ENCODE measurements at places on chromosomes 5 and 9.

DNA sequence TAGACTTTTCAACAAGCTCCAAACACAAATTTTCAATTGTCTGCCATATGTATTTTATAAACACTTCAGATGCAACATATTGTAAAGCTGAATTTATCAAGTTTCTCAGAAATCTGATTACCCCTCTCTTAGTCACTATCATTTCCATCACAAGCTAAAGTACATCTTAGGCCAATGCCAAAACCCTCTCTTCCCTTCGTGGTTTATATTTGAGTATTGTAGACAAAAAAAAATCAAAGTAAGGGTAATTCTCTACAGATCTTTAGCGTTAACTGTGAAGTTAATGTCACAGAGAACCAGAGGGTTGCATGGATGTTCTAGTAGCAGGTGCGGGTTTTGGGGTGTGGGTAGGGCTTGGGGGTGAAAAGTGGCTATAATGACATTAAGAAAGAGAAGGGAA is 387.7 kb upstream of the PTGER4 start:
- DNase-seq: no peak

DNA sequence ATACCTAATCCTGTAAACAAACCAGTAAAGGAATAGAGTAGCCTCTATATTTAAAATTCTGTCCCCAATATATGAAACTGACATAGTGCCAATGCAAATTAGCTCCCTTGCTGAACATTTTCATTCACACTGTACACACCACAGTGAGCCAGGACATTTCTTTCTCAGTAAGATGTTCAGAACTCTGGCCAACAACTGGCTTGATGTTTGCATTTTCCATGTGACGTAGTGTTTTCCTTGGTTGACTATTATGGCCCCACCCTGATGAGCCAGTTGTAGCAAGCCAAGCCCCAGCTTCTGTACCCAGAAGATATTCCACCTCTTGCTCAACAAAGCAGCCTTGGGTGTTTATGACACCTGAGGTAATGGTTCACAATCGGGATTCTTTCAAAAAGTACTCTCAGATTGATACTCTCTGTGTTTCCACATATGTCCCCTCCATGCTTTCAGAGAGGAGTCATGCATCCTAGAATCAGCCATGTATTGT is 17.7 kb upstream of the ANXA1 start:
- DNase-seq: no peak

- DNase-seq: no peak
Observed at GRCh38 chr5:91111473-91112238, 271.5 kb downstream of the ARRDC3 start.

GRCh38 chr5:157046041-157046440 is 12.9 kb downstream of the HAVCR1 start:
- no peak for DNase-seq

- DNase-seq: no peak
Observed at GRCh38 chr9:108085294-108085693, 595.7 kb upstream of the KLF4 start.

- DNase-seq: no peak
Observed at GRCh38 chr5:167843881-167844572, 447.4 kb upstream of the WWC1 start.

DNA sequence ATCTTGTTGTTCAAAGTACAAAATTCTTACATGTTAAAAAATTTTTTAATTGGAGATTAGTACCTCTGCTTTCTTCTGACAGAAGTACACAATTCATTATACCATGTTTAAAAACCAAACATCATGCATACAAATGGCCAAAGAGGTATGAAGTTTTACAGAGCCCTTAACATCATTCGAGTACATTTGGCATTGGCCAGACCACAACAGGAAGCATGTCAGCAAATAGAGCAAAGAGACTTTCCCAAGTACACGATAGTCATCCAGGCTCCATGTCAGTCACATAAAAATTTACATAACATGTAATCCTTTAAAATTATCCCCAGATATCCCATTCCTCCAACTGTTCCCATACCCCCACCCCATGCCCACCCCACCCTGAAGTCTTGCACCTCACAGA is 22.5 kb downstream of the HMGCS1 start:
- no peak for DNase-seq

DNA sequence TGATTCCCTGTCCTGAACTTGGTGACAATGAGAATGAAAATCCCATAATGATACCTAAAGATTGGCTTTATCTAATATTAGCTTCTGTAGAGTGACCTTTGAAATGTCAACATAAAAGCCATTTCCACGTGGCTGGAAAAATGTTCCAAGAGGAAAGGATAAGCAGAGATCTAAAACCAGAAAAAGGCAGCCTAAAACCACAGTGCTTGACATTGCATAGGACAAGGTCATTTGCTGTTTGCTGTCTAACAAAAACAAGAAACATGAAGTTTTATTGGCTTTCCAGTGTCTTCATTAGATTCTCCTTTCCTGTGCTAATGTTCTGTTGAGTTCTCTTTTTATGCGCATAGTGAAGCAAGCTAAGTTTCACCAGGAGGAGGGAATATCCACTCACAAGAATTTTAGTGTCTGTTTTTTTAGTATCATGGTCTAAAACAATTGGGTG is 44.6 kb downstream of the CPEB4 start:
- DNase-seq: no peak

GRCh38 chr9:112553256-112553826 is 66.7 kb downstream of the KIAA1958 start:
- DNase-seq: no peak

- DNase-seq: no peak
Observed at GRCh38 chr9:72480921-72481320, 40.5 kb upstream of the TMC1 start.

- no peak for DNase-seq
Observed at GRCh38 chr5:59766427-59767210, 126.9 kb downstream of the PDE4D start.

DNA sequence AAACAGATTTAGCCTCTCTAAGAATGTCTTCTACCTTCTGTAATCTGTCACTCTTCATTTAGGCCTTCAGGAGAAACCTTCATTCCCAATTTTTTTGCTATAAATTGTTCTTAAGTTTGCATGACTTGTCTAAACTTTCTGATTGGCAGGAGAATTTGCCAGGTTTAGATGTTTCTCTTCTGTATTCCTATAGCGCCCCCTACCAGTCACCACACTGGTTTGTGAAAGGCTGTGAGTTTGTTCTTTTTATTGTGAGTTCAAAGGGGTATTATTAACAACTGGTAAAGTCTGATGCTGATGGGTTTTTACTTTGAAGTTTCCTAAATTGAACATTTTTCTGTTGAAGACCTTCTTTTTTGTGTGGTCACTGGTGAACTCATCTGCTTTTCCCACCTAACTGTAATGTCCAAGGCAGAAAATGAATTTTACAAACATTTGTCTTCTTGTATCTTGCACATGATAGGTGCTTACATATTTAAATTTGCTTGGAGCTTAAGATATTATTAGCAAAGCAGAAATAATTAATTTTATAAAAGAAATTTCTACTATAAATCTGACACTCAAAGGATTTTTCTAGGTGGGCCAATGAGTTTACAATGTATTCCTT is 18.4 kb upstream of the F2RL2 start:
- DNase-seq: no peak

GRCh38 chr9:41229408-41230401 is 40.6 kb upstream of the ZNG1F start:
- no peak for DNase-seq

DNA sequence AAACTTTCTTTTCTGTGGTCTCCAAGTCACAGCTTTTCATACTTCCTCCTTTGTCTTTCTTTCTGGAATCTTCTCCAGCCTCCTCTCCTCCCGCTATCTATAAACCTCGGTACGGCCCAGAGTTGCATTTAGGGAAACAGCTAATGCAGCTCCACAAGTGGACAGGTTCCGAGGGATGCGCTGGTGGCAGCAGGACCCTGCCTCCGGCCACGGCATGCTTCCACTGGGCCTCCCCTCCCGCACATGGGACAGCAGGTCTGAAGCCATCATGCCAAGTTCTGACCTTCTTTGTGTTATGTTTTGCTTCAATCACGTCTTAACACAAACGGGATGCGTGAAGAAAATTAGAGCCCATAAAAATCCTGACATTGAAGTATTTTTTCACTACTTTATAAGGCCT is 136.9 kb downstream of the IRX2 start:
- no peak for DNase-seq

- no peak for DNase-seq
Observed at GRCh38 chr9:113808391-113809358, 67.4 kb upstream of the ZNF618 start.

DNA sequence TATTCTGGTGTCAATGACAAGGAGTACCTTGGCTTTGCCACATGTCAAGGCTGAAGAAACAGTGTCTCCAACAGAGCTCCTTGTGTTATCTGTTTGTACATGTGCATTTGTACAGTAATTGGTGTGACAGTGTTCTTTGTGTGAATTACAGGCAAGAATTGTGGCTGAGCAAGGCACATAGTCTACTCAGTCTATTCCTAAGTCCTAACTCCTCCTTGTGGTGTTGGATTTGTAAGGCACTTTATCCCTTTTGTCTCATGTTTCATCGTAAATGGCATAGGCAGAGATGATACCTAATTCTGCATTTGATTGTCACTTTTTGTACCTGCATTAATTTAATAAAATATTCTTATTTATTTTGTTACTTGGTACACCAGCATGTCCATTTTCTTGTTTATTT is 19.8 kb downstream of the CD274 start:
- DNase-seq: no peak

DNA sequence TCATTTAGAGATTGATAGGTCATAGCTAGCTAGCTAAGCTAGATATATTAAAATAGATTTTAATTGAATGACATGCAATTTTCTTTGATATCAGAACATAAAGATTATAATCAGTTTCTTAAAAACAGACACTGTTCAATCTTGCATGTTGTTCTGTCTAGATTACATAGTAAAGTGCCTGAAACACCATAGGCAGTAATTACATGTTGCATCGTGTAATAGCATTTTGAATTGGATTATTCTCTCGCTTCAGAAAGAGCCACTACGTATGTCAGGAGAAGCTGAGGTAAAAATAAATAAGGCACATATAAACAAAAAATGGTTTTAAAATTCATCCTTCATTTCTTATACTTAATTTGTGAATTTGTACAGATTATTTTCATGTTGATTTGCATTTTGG is 148.0 kb upstream of the CDH12 start:
- DNase-seq: no peak

- no peak for DNase-seq
Observed at GRCh38 chr5:63263411-63263810, 684.8 kb downstream of the LRRC70 start.

DNA sequence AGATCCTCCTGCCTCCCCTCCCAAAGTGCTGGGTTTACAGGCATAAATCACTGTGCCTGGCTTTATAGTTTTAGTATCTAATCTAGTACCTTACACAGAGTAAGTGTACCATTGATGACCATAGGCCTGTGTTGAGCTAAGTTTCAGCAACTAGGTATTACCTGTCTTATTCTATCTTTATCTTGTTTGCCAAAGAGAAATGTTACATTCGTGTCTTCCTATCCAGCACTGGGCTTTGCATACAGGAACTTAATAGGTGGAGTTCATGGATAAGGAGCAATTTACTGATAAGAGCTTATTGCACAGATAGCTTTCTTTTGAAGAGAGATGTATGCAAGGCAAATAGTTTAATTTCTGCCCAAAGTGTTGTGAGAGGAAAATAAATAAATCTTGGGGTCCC is 30.5 kb downstream of the TXNDC8 start:
- no peak for DNase-seq

DNA sequence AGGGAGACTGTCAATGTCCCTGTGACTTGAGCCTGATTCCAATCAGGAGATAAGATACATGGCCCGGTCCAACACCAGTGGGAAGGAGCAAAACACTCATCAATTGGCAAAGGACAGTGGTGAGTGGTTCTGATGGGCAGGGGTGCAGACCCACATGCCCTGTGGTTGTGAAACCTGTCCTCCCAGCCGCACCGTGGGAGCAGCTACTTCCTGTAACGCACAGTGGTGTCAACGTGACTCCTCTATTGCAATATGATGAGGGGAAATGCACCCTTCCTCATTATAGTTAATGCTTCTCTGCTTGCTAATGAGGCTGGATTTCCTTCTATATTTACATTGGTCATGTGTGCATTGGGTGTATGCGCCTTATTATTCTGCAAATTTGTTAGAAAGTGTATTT is 223.0 kb downstream of the IRX1 start:
- no peak for DNase-seq

DNA sequence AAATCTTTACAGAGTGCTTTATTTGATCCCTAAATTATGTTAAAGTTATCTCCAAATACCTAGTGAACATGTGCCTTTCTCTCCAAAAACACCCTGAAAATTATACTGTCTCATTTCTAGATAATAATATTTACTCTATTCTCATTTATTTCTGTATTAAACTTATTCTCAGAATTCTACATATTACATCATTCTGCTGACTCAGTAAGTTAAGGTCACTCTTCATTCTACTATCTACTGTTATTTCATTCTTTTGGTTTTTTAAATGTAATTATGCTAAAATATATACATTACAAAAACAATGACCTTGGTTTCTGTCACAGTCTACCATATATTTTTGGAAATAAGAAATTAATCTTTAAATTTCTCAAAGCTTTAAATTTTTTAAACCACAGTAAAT is 96.2 kb downstream of the RICTOR start:
- no peak for DNase-seq

DNA sequence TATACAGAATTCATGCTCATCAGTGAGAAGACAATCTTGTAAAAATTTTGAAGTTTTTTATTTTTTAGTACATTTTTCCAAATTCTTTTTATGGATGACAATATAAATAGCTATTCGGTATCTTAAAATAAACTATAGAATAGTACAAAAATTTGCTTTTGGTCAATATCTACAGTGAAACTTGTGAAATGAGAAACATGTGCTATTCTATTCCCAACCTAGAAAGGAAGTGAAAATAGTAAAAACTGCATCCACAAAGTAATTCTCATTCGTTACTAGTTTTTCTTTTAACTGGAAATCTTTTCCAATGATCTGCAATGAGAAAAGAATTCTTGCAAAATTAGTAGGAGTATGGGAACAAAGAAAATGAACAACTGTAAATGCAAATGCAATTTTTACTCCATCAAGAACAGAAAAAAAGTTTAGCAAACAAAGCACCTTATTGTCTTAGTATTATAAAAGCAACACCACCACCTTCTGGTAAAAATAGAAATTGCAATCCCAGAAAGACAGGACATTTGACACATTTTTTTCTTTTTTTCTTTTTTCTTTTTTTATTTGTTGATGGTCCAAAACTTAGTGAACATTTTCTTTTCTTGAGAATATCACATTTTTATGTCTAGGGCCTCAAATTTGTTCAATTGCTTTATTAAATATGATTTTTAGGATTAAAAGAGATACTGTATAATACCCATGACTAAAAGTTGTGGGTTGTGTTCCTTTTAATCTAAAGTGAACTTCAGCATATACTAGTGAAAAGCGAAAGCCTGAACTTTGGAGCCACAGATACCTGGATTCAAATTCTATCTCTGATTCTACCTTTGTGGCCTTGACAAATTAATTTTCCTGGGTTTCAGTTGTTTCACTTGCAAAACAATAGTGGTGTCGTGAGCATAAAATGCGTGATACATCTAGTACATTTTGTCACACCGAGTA is 72.3 kb downstream of the SLCO4C1 start:
- peak; percentile 56 for DNase-seq

- no peak for DNase-seq
Observed at GRCh38 chr5:97844797-97845196, 661.8 kb upstream of the RIOK2 start.

GRCh38 chr9:20670395-20670794 is 13.7 kb upstream of the FOCAD start:
- DNase-seq: no peak

- no peak for DNase-seq
Observed at GRCh38 chr9:129865668-129866320, 30.5 kb downstream of the USP20 start.
